Endothelial cell of umbilical vein (primary cell): ENCODE measurements at places on chromosomes 5 and 9. TPM values are rescaled to one million over a fixed set of nuclear protein-coding genes. Genes with fewer than 3 reads are reported as not detected.

LCP2 gene
- total RNA-seq: not detected in 2 replicates

CDC20B gene
- total RNA-seq: 0.14 and 0.22 TPM in 2 replicates

SPATA24 gene
- 7.8 and 7.9 TPM in 2 replicates for total RNA-seq

CHSY3 gene
- total RNA-seq: 6.8 and 8.4 TPM in 2 replicates

FAM151B gene
- total RNA-seq: 2.0 and 2.6 TPM in 2 replicates

SLC6A19 gene
- total RNA-seq: not detected in 2 replicates

LHX3 gene
- not detected in 2 replicates for total RNA-seq

DNAJB5 gene
- total RNA-seq: 9.7 and 12.8 TPM in 2 replicates

PCA3 gene
- 0.32 and 2.5 TPM in 2 replicates for total RNA-seq

ITGA2 gene
- 53.2 and 62.3 TPM in 2 replicates for total RNA-seq

LTC4S gene
- 0.88 and 0.95 TPM in 2 replicates for total RNA-seq

PRRT1B gene
- not detected in 2 replicates for total RNA-seq

IFNA21 gene
- total RNA-seq: not detected in 2 replicates

HTR4 gene
- not detected in 2 replicates for total RNA-seq

FAM169A gene
- 0.62 and 0.72 TPM in 2 replicates for total RNA-seq

TARS1 gene
- 175 and 184 TPM in 2 replicates for total RNA-seq

SNCAIP gene
- total RNA-seq: 35.9 and 42.0 TPM in 2 replicates

FBXO38 gene
- 52.9 and 65.6 TPM in 2 replicates for total RNA-seq

MGAT1 gene
- total RNA-seq: 108 and 123 TPM in 2 replicates

ENHO gene
- total RNA-seq: not detected in 2 replicates

ESM1 gene
- total RNA-seq: 577 and 781 TPM in 2 replicates

UCK1 gene
- 23.6 and 24.1 TPM in 2 replicates for total RNA-seq

SV2C gene
- 0.07 TPM in 1 of 2 replicates, not detected in the other for total RNA-seq

GFI1B gene
- total RNA-seq: not detected in 2 replicates

C9orf50 gene
- total RNA-seq: not detected in 2 replicates

TERT gene
- not detected in 2 replicates for total RNA-seq

PCDHB11 gene
- 0.16 and 0.18 TPM in 2 replicates for total RNA-seq

TRIM14 gene
- total RNA-seq: 7.1 and 10.7 TPM in 2 replicates

PCDHA11 gene
- 0.12 TPM in 1 of 2 replicates, not detected in the other for total RNA-seq

CKS2 gene
- 149 and 153 TPM in 2 replicates for total RNA-seq

TAF11L10 gene
- total RNA-seq: not detected in 2 replicates

SGCD gene
- not detected in 2 replicates for total RNA-seq

CCDC192 gene
- total RNA-seq: not detected in 2 replicates

PCDHB10 gene
- 0.62 and 0.81 TPM in 2 replicates for total RNA-seq

ZFP62 gene
- total RNA-seq: 14.6 and 19.7 TPM in 2 replicates

SLC23A1 gene
- not detected in 2 replicates for total RNA-seq

GRK6 gene
- total RNA-seq: 36.4 and 37.0 TPM in 2 replicates

PCDHB5 gene
- 0.27 and 0.28 TPM in 2 replicates for total RNA-seq

CPLANE1 gene
- total RNA-seq: 16.9 and 21.5 TPM in 2 replicates

NOXA1 gene
- total RNA-seq: 0.91 and 1.3 TPM in 2 replicates

FBXL7 gene
- 28.6 and 32.2 TPM in 2 replicates for total RNA-seq

GPR150 gene
- total RNA-seq: 0.31 and 0.35 TPM in 2 replicates

ZNG1C gene
- 31.5 and 40.8 TPM in 2 replicates for total RNA-seq

SURF6 gene
- total RNA-seq: 16.0 and 16.4 TPM in 2 replicates
